ENCODE measurements at places on chromosomes 4 and X.

DNA sequence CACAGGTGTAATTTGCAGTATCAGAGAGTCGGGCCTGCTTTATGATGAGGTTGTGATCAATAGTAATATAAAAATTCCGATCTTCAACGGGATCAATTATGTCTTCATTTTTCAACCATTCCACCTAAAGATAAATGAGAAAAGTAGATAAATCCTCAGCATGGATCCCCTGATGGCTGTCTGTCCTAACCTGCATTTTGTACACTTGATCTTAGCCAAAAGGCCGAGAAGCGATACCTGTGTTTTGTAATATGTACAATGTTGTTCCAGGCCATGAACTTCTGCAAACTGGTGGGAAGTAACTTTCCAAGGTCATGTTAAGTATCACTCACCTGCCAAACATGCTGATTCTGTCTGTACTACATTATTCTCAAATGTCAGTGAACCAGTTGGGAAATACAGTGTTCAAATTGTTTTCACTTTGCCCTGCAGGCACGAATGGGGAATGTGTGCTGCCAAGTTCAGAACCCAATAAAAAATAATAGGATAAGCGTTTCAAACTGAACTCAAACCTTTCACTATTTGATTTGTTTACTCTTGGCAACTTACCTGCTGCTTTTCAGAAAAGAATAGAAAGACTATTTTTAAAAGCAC lies 298.1 kb downstream of the UNC5C start:
- no peak for DNase-seq

DNA sequence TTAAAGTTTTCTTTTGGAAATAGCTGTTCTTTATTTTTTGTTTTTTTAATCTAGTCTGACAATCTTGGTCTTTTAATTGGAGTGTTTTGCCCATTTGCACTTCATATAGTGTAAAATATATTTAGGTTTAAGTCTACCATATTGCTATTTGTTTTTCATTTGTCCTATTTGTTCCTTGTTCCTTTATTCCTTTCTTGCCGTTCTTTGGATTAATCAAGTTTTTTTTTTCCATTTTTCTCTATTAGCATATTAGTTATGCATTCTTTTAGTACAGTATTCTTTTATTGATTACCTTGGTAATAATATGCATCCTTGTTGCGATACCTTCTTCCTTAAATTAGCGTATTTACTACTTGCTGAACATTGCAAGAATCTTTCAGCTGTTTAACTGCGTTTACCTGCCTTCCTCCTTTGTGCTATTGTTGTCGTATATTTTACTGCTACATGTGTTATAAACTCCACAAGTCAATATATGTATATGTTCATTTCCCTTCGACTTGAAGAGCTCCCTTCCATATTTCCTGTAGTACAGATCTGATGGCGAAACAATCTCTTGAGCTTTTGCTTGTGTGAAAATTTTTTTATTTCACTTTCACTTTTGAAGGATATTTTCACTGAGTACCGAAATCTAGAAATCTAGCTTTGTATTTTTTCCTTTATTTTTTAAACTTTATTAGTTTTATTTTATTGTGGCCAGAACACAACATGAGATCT lies 23.9 kb upstream of the RNF212 start:
- no peak for DNase-seq

DNA sequence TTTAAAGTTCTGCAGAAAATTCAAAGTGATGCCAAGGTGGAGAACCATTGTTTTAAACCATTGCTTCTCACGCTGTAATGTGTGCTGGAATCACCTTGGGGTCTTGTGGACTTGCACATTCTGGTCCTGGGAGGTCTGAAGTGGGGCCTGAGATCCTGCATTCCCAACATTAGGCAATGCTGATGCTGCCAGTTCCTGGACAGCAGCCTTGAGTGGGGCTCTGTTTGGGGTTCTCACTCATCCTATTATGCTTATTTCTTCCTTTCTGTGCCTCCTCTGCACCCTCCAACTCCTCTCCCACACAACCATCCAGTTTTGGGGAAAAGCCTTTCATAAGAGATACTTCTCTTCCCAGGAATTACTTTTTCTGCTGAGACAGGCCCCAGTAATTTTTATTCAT lies 44.2 kb upstream of the RASSF6 start:
- DNase-seq = no peak

- no peak for DNase-seq
These were observed 390.9 kb downstream of the ADAM29 start for GRCh38 chr4:175309041-175309440.

- DNase-seq = no peak
These were observed 112.1 kb downstream of the TTC29 start for GRCh38 chr4:146833530-146833929.

DNA sequence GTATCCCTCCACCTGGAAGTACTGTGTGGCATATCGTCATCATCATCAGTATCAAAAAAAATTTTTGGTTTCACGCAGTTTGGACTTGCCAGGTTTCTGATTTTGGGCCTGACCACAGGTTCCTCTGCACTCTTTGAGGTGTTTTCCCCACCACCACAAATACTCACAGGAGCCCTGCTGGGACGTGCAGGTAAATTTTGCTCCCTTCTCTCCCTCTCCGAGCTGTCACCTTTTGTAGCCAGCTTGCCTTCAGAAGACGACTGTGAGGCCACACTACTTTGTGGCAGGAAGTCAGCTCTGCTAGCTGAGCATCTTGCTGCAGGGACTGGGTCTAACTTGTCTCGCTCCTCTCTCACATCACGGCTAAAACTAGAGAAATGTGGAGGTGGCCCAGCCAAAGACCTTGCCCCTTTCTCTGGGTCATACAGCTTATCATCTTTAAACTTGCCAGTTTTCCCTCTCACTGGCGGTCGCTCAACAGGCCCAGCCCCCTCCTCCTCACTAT lies 2.8 kb downstream of the PJA1 start:
- DNase-seq = no peak

DNA sequence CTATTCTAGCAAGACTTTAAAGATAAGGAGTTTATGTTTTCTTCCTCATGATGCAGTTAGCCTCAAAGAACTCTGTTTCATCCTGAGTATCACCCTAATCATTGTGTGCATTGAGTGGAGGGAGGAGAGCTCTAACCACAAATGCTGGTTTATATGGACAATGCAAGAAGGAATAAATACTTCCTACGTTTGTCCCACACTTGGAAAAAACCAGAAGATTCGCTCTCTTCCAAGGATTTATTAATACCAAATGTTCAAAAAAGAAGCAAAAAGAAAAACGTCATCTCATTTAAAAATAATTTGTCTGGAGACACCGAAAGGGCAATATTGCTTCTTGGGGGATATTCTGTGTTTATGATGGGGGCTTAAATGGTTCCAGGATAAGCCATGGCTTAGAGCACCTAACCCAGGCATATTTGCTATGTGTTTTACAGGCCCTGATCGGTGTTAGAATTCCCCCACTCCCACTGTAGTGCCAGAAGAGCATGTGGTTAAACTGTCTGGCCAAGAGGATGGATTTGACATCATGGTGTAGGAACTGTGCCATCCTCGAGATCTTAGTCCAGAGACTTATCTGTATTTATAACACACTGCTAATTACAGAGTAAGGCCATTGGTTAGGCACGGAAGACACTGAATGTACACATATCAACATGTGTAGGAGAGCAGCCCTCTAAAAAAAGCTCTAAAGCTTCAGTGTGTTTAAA lies 227.2 kb downstream of the ANK2 start:
- DNase-seq = no peak

DNA sequence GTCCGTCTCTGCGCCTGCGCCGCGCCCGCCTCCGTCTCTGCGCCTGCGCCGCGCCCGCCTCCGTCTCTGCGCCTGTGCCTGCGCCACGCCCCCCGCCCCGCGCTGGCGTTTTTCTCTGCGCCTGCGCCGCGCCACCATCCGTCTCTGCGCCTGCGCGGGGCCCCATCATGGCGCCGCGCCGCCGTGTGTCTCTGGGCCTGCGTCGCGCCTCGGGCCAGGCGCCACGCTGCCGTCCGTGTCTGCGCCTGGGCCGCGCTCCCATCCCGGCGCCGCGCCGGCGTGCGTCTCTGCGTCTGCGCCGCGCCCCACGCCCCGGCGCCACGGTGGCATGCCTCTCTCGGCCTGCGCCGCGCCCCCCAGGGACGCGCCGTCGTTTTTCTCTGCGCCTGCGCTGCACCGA lies 51.8 kb upstream of the DUX4 start:
- no peak for DNase-seq

Data from frontal cortex (tissue), 4 donors.